ENCODE measurements at places on chromosomes 11 and 22.

GRCh38 chr11:76313913-76314740 is 66.8 kb downstream of the THAP12 start:
- no peak for DNase-seq
- H3K4me1 ChIP-seq, result peaks cover 9% of the 10 kb centered on the region
- no peaks in the 10 kb centered on the region for H3K36me3 ChIP-seq

- no peak overlapping the region for H3K27ac ChIP-seq
- H3K36me3 ChIP-seq, result no peaks in the 10 kb centered on the region
- no peak for DNase-seq
- H3K27me3 ChIP-seq, result no peaks in the 10 kb centered on the region
- no peak overlapping the region for H3K4me3 ChIP-seq
- H3K4me1 ChIP-seq, result no peaks in the 10 kb centered on the region
These were observed 415.1 kb downstream of the SOX6 start for GRCh38 chr11:15941206-15941770.

DNA sequence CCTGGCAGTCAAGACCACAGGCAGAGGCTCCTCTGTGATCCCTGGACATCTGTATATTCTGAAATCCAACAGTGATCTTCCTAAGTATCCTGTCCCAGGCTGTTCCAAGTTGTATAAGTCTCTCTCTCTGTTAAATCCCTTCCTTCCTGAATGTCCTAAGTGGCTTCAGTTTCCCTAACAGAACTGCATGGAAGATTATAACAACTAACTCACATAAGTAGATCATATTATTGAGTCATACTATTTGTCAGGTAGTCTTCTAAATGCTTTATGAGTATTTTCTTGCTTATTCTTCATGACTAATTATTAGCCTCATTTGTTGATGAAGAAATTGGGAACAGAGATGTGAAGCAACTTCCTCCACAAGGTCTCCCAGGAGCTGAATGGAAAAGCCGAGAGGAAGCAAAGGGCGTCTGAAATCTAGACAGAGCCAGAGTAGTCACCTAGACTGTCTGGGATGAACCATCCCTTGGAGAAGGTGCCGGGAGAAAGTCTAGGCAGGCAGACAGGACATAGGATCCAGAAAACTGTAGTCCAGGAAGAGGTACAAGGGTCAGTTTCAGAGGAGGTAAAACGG is 93.2 kb upstream of the FAT3 start:
- H3K36me3 ChIP-seq, result no peaks in the 10 kb centered on the region
- no peaks in the 10 kb centered on the region for H3K27me3 ChIP-seq
- peaks cover 36% of the 10 kb centered on the region for H3K4me1 ChIP-seq
- no peak overlapping the region for H3K4me3 ChIP-seq

DNA sequence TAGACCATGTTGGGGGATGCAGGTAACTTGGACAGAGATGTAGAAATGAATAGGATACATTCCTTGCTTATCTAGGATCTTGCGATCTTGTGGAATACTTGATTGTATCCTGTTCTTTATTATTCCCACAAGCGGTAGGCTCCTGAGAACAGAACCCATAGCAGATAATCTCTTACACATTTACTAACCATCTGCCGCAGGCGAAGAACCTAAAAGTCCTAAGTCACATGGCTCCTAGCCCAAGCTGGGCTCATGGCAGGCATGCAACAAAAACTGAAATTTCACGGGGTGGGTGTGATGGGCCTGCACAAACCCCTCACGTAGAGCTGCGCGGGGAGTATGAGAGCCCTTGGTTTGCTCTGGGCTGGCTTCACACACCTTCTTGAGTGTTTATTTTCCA is 177.4 kb upstream of the NECTIN1 start:
- peaks cover 7% of the 10 kb centered on the region for H3K36me3 ChIP-seq
- no peaks in the 10 kb centered on the region for H3K4me1 ChIP-seq
- H3K27me3 ChIP-seq, result peaks cover 66% of the 10 kb centered on the region
- H3K27ac ChIP-seq, result no peak overlapping the region

DNA sequence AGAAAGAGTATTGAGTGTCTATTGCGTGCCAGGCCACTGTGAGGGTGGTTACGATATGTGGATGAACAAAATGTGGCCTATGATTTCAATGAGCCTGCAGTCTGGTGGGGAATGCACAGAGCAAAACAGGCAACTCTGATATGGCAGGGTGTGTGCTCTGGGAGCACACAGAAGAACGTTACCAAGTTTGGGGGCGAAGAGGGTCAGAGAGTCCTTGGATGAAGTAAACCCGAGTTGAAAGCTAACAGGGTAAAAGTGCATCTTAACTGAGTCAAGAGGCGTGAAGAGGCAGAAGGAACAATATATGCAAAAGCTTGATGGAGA is 258 bp downstream of the CFAP68 start:
- H3K36me3 ChIP-seq, result peaks cover 36% of the 10 kb centered on the region
- no peaks in the 10 kb centered on the region for H3K27me3 ChIP-seq
- no peak for DNase-seq
- H3K4me3 ChIP-seq, result peak overlapping the region; percentile 95

GRCh38 chr11:69303427-69303826 is 9.5 kb downstream of the MYEOV start:
- no peak overlapping the region for H3K27ac ChIP-seq
- no peaks in the 10 kb centered on the region for H3K27me3 ChIP-seq
- DNase-seq, result no peak
- no peak overlapping the region for H3K4me3 ChIP-seq

- DNase-seq, result no peak
- H3K4me3 ChIP-seq, result no peak overlapping the region
- H3K4me1 ChIP-seq, result no peaks in the 10 kb centered on the region
- H3K27ac ChIP-seq, result no peak overlapping the region
- H3K27me3 ChIP-seq, result no peaks in the 10 kb centered on the region
These were observed 257.8 kb upstream of the SYN3 start for GRCh38 chr22:33315954-33316353.

- no peaks in the 10 kb centered on the region for H3K36me3 ChIP-seq
- H3K4me3 ChIP-seq, result no peak overlapping the region
- no peak for DNase-seq
- no peaks in the 10 kb centered on the region for H3K4me1 ChIP-seq
- H3K27ac ChIP-seq, result no peak overlapping the region
These were observed 204.5 kb downstream of the CSNK2A3 start for GRCh38 chr11:11148596-11148995.

- H3K27ac ChIP-seq, result no peak overlapping the region
- H3K4me1 ChIP-seq, result peaks cover 11% of the 10 kb centered on the region
- DNase-seq, result peak; percentile 73
- no peaks in the 10 kb centered on the region for H3K27me3 ChIP-seq
These were observed 180.9 kb downstream of the KIF18A start for GRCh38 chr11:27926981-27927481.

DNA sequence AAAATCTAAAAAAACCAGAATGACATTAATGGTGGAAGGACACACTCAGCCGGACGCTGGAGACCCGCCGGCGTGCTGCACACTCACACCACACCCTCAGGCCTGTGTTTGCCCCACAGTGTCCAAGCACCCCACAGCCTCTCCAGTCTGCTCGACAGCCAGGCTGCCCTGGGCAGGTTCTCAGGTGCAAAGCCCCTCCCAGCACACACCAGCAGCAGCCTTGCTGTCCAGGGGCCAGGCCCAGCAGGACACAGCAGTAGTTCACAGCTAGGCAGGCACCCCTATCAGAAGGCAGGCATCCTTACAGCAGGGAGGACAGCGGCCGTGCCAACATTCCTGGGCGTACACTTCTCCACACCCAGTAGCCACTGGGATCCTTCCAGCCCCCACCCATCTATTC is 1.7 kb upstream of the SLC25A1 start:
- no peak for DNase-seq
- H3K36me3 ChIP-seq, result peaks cover 19% of the 10 kb centered on the region
- H3K4me1 ChIP-seq, result peaks cover 16% of the 10 kb centered on the region
- H3K27me3 ChIP-seq, result no peaks in the 10 kb centered on the region
- no peak overlapping the region for H3K4me3 ChIP-seq

DNA sequence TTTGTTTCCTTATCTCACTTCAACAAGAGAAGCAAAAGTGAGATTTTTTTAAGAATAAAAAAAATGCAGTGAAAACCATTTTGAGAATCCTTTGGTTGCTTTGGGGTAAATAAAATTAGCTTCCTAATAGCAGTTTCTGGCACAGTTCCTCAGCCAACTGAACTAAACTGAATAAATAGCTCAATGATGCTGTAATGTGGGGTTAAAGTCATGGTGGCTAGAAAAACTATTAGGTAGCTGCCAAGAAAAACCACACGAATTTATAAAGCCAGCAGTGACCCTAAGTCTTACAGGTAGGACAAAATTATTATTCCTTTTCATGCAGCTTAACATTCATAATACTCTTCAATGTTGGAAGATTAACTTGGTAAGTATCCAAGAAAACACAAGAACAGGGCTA is 142.4 kb downstream of the APIP start:
- H3K27me3 ChIP-seq, result no peaks in the 10 kb centered on the region
- H3K4me1 ChIP-seq, result peaks cover 8% of the 10 kb centered on the region
- H3K4me3 ChIP-seq, result no peak overlapping the region

- no peaks in the 10 kb centered on the region for H3K4me1 ChIP-seq
- H3K4me3 ChIP-seq, result no peak overlapping the region
- H3K36me3 ChIP-seq, result no peaks in the 10 kb centered on the region
- no peaks in the 10 kb centered on the region for H3K27me3 ChIP-seq
These were observed 15.5 kb downstream of the NTM start for GRCh38 chr11:131385763-131386390.

DNA sequence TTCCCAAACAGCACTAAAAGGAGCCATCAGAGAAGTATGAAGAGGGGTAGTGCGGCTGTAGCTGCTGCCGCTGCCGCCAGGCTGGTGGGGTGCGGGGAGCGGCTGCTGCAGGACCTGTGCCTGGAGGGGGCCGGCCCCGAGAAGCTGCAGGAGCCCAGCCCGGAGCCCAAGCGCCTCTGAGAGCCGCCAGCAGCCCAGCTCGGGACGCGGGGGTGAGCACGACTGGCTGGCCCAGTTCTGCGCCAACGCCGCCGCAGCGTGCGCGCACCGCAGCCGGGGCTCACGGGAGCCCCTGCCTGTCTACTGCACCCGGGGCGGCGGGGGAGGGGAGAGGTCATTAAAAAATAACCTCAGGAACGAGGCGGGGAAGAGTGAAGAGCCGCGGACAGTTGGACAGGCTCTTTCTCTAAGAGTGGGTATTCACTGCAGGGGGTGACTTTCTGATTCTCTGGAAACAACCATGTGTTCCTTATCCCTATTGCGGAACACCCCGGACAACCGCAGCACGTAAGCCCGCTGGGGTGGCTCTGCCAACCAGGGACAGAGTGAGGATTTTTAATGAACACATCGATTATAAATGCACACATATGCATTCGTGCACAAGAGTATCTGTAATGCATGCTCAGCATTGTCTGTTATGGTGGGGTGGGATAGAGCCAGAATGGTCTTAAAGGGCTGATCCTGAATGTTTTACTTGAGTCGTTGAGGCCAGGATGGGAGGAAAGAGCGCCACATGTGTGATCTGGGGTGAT is 453 bp downstream of the GAS2 start:
- no peaks in the 10 kb centered on the region for H3K4me1 ChIP-seq
- peaks cover 74% of the 10 kb centered on the region for H3K27me3 ChIP-seq
- H3K36me3 ChIP-seq, result no peaks in the 10 kb centered on the region
- DNase-seq, result no peak

DNA sequence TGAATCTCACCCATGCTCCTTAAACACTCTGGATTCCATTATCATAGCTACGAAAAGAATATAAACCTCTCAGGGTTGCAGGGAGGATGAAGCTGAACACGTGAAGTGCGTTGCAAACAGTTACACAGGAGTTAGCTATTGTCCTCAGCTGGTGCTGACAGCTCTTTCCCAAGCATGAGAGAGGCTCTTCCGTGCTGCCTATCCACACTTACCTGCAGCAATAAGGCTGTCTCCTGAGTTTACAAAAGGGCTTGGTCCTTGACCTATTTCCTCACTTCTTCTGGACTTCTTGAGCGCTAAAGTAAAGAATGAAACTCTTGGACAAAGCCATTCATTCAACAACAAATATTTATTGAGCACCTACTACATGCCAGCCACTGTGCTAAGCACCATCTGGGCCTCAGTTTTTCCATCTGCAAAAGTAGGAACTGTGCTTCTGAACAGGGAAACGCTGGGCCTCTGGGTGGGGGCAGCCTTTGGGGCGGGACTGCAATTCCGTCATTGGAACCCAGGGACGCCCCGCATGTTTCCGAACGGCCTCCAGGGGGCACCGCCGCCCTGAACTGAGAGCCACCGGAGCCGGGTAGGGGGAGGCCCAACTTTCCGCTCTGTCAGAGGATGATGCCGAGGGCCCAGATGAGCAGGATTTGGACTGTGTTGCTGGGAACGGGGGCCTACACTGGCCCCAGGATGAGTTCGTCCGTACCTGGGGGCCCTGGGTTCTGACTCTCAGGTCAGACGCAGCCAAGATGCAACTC is 651 bp upstream of the ARL2 start:
- peak overlapping the region; percentile 63 for H3K27ac ChIP-seq
- H3K27me3 ChIP-seq, result no peaks in the 10 kb centered on the region
- peaks cover 16% of the 10 kb centered on the region for H3K4me1 ChIP-seq

GRCh38 chr22:26226538-26227297 is 57.5 kb downstream of the SEZ6L start:
- no peak overlapping the region for H3K4me3 ChIP-seq
- no peaks in the 10 kb centered on the region for H3K4me1 ChIP-seq
- no peaks in the 10 kb centered on the region for H3K36me3 ChIP-seq
- no peak for DNase-seq

DNA sequence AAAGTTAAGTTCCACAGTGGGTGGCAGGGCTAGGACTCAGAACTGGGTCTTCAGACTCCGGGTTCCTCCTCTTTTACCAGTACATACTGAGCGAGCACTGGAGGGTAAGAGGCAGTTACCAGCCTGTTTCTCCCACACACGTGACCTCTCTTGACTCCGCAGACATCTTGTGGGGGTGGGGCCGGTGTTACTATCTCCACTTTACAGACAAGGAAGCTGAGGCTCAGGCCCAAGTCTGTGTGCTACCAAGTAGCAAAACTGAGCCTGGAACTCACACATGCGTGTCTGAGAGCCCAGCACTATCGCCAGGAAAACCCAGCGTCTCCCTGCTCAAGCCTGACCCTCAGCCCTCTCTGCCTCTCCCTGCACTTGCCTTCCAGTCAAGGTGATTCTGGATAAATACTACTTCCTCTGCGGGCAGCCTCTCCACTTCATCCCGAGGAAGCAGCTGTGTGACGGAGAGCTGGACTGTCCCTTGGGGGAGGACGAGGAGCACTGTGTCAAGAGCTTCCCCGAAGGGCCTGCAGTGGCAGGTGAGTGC is 16.0 kb upstream of the SMIM35 start:
- H3K27ac ChIP-seq, result no peak overlapping the region
- no peak overlapping the region for H3K4me3 ChIP-seq
- H3K4me1 ChIP-seq, result peaks cover 6% of the 10 kb centered on the region
- no peaks in the 10 kb centered on the region for H3K36me3 ChIP-seq
- H3K27me3 ChIP-seq, result peaks cover 7% of the 10 kb centered on the region

- no peak for DNase-seq
- no peaks in the 10 kb centered on the region for H3K36me3 ChIP-seq
- H3K27me3 ChIP-seq, result peaks cover 4% of the 10 kb centered on the region
- H3K4me3 ChIP-seq, result no peak overlapping the region
- H3K4me1 ChIP-seq, result peaks cover 10% of the 10 kb centered on the region
These were observed 839.9 kb upstream of the TENM4 start for GRCh38 chr11:80280737-80281136.

Measured in MCF 10A (cell line).